ENCODE measurements at places on chromosomes 4 and X. TPM values are rescaled to one million over a fixed set of nuclear protein-coding genes. Genes with fewer than 3 reads are reported as not detected.

GRCh38 chr4:81635739-81636138 lies 164.0 kb upstream of the RASGEF1B start:
- no peak overlapping the region for H3K27ac ChIP-seq
- H3K4me1 ChIP-seq: no peaks in the 10 kb centered on the region
- H3K4me3 ChIP-seq: no peak overlapping the region
- no peaks in the 10 kb centered on the region for H3K27me3 ChIP-seq
- no peaks in the 10 kb centered on the region for H3K36me3 ChIP-seq

GRCh38 chr4:110609044-110609750 lies 13.7 kb downstream of the PITX2 start:
- H3K27ac ChIP-seq: no peak overlapping the region
- H3K36me3 ChIP-seq: no peaks in the 10 kb centered on the region
- H3K4me3 ChIP-seq: no peak overlapping the region
- no peak for DNase-seq
- H3K27me3 ChIP-seq: peaks cover 34% of the 10 kb centered on the region

DNA sequence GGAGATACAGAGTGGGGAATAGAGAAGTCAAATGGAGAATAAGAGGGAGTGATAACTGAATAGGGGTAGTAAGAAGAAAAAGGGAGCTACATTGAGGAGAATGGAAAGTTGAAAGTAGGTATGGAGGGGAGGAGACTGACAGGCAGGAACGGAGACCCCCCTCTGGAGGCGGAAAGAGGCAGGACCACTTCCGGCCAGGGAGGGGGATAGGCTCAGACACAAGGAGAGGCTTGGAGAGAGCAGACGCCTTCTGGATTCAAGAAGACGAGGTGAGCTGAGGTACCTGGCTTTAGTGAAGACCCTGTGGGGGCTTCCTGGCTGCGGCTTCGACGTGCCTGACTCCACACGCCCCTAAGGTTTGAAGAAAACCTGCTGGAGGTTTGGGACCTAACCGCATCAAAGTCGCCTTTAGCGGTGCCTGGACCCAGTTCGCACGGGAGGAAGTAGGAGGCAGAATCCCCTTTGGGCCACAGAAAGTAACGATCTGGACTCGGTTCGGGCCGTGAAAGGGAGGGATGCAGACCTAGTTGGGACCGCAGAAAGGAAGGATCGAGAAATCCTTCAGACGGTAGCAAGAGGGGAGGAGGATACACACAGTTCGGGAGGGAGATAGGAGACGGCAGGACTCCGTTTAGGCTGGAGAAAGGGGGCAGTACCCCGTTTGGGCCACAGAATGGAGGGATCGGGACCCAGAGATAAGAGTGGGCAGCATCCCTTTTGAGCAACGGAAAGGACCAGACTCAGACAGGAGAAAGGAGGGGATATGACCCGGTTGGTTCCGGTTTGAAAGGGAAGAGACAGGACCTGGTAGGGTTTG lies at the start of gene TRO:
TRO (plus strand) TSS at position 215 of the 817 bp plus-strand sequence. CDS start 1,423 bp downstream, outside the sequence.
- H3K27ac ChIP-seq: peak within 1 kb of the TSS; percentile 87
- no peak for DNase-seq
- peak within 1 kb of the TSS; percentile 89 for H3K4me3 ChIP-seq
- H3K4me1 ChIP-seq: peaks cover 2% of the 10 kb centered on the region
- peaks cover 6% of the 10 kb centered on the region for H3K36me3 ChIP-seq

GRCh38 chr4:100721490-100721889 lies 203.7 kb upstream of the EMCN start:
- no peak overlapping the region for H3K27ac ChIP-seq
- no peaks in the 10 kb centered on the region for H3K36me3 ChIP-seq
- no peaks in the 10 kb centered on the region for H3K4me1 ChIP-seq
- no peak overlapping the region for H3K4me3 ChIP-seq
- DNase-seq: no peak
- H3K27me3 ChIP-seq: peaks cover 7% of the 10 kb centered on the region

DNA sequence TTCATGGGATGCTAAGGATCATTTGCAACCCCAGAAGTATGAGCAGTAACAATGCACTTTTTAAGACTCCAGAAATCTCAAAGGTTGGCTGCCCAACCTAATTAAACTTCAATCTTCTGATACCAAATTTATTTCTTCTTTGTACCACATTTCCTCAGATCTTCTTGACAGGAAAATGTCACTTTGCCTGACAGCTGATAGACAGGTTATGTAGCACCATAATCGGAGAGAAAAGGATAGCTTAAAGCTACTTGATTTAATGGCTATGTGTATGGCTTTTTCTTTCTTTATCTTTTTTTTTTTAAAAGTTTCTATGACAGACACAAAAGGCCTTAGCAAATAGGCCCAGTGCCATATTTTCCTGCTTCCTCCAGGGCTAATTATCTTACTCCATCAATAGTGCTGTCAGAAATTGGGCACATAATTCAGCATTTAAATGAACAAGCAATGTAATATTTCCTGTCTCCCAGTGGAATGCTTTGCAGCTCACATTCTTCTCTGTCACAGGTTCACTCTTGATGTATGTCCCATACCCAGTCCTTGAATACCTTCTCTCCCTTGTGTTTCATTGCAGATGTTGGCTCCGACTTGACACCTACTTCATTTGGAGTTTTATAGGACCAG lies 795.7 kb downstream of the ADGRL3 start:
- DNase-seq: no peak
- no peaks in the 10 kb centered on the region for H3K27me3 ChIP-seq
- no peak overlapping the region for H3K4me3 ChIP-seq
- H3K36me3 ChIP-seq: no peaks in the 10 kb centered on the region

GRCh38 chr4:53579826-53580225 lies 11.5 kb downstream of the LNX1 start:
- H3K4me3 ChIP-seq: no peak overlapping the region
- no peak overlapping the region for H3K27ac ChIP-seq
- H3K27me3 ChIP-seq: no peaks in the 10 kb centered on the region
- no peak for DNase-seq
- no peaks in the 10 kb centered on the region for H3K36me3 ChIP-seq

DNA sequence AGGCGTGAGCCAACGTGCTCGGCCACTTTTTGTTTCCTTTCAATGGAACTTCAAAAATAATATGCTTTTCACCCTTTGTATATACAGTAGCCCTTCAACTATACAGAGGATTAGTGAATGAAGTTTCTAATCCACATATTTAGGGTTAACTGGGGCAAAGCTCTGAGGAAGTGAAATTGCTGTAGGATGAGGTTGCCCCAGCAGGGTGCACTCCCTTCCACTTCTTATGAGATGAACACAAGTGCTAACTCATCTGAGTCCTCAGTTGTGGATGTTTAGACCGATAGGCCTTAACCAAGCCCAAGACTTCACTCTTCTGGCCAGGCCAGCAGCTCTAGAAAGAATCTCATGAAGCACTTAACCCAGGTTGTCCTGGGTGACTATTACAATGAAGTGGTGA lies 29.1 kb upstream of the CT55 start:
- H3K4me1 ChIP-seq: no peaks in the 10 kb centered on the region
- H3K4me3 ChIP-seq: no peak overlapping the region
- no peak overlapping the region for H3K27ac ChIP-seq
- peaks cover 3% of the 10 kb centered on the region for H3K27me3 ChIP-seq

- H3K4me1 ChIP-seq: no peaks in the 10 kb centered on the region
- DNase-seq: no peak
- peaks cover 33% of the 10 kb centered on the region for H3K27me3 ChIP-seq
- H3K4me3 ChIP-seq: no peak overlapping the region
Observed at GRCh38 chr4:103008875-103009729, 10.4 kb downstream of the SLC9B1 start.

- peaks cover 6% of the 10 kb centered on the region for H3K36me3 ChIP-seq
- H3K4me1 ChIP-seq: no peaks in the 10 kb centered on the region
- DNase-seq: no peak
- H3K27ac ChIP-seq: no peak overlapping the region
Observed at GRCh38 chr4:25368315-25368714, 8.7 kb upstream of the ANAPC4 start.

OPN1LW gene
- not detected for total RNA-seq

PLS3 gene
- 530 TPM for total RNA-seq

COX7B2 gene
- total RNA-seq: not detected

GYPE gene
- not detected for total RNA-seq

PNMA3 gene
- total RNA-seq: not detected

TAF9B gene
- 19.9 TPM for total RNA-seq

P2RY8 gene
- total RNA-seq: not detected

Measured in osteocyte (in vitro differentiated cells).